Hepatic stellate cell (primary cell): ENCODE measurements at places on chromosomes 7 and 10.

- no peak for DNase-seq
Measured at GRCh38 chr7:95240921-95241320, 83.4 kb downstream of the PON1 start.

DNA sequence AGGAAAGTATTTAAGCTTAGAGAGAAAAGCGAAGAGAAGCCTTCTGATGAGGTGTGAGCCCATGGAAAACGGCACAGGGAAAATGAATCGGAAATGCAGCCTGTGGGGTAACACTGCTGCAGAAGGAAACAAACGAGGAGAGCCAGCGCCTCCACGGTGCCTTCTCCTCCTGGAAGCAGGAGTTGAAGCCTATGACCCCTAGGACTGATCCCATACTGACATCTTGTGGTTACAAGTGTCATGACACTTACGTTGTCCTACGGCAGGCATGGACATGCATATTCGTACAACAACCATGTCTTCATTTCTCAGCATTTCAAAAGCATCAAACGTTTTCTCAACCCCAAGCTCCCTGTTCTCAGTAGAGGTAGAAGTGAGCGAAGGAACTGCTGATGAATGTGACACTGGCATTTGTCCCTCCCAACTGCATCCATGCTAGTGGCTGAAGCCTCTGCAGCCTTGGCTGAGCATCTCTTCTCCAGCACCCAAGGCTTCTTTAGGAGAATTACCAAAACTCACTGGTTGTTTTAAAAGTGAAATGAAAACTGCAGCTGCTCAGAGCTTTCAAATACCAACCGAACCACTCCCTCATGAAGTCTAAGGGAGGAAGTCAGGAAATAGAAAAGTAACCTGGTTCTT is 160.2 kb downstream of the JAZF1 start:
- DNase-seq: peak; percentile 62

GRCh38 chr7:96612034-96612433 is 97.6 kb downstream of the SEM1 start:
- DNase-seq: no peak

- peak; percentile 24 for DNase-seq
Measured at GRCh38 chr7:24665564-24666294, 91.5 kb downstream of the GSDME start.

DNA sequence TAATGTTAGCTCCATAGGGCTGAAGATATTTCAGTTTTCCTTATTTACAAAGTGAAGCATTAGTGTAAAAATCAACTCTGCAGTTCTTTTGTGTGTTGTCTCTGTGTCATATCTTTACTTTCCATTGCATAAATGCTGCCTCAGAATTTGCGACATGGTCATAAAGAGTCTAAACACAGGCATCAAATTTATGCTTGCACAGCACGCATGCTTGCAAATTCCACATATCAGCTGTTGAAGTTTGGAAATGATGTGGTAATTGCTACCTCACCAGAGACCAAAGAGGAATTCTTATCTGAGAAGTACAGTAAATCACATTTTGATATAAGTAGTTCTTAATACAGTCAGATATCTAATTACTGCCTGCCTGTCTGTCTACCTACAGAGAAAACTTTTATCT is 348.2 kb upstream of the GRM3 start:
- no peak for DNase-seq

GRCh38 chr7:28981161-28981465 is 23.0 kb upstream of the TRIL start:
- DNase-seq: no peak

DNA sequence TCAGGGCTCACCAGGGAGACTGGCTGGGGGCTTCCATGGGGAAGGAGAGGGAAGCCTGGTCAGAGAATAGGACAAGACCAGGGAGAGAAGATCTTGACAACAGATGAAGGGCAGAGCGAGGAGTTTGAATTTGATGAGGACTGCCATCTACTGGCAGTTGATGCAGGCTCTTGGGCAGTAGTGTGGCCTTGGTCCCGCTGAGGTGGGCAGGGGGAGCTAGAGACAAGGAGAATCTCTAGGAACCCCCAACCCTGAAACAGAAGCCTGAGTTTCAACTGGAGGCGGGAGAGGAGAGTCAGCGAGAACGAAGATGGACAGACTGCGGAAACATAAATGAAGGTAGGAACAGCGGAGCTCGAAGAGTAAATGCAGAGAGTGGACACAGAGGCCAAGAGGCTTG is 81.0 kb downstream of the PPP1R3C start:
- peak; percentile 38 for DNase-seq

- no peak for DNase-seq
Measured at GRCh38 chr7:50836646-50837045, 54.0 kb upstream of the GRB10 start.

DNA sequence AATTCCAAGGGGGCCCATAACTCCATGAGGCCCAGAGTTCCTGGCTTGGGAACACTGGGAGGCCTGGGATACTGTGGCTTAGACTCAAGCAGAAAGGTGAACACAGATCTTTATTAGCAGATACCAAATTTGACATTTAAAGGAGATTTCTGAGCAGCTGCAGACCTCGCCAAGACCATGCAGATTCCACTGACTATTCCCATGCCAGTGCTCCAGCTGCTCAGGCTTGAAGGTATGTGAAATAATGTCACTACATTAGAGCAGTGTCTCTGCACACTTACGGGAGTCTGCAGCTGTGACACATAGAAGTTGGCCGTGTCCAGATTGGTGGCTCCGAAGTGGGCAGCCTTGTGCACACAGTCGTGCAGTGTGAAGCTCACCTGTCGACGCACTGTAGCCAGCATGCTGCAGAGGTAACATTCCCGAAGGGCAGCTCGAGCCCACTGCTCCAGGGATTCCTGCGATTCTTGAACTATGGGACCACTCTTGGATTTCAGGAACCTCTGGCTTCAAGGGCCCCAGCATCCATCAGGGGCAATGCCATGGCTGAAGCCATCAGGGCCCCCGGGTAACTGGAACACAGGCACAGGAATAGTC is 46.1 kb downstream of the SEPTIN7 start:
- no peak for DNase-seq

DNA sequence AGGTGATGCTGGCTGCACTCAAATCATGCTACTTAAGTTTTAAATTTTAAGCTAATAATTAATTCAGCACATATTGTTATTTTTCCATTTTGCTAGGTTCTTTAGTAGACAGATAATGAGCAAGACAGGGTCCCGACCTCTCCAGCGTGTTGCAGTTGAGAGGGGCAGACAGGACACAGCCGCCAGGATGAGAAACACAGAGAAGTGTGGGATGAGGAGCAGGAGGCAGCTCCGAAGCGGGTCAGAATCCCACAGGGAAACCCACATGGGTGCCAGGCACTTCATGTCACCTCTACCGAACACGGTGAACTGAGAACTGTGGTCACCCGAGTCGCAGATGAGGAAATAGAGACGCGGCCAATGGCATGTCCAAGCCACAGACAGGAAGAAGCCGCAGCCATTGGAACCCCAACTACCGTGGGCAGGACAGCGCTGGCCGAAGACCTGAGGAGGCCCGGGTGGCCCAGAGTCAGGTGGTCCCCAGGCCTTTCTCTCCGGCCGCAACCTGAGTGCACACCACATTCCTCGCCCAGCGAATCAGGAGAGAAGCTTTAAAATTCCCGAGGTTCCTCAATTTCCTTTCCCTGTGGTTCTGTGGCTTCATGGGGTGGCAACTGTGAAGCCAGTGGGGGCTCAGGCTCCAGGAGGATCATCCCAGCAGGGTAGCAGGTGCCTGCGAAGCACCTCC is 213.0 kb downstream of the DNAJB6 start:
- DNase-seq: no peak

DNA sequence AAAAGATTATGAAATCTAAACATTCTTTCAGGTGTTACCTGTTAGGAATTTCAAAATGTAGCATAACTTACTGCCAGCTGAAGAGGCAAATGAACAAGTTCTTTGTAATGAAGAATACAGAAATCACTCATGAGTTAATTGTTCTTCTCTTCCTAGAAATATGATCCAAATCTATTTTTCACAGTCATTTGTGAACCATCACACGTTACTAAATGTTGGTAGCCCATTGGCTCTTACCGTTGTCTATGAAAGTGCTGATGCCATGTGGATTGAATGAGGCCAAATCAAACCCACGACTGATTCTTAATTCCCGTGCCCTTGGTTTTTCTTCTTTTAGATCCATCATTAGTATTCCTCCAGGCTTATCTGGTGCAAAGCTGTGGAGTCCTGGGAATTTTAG is 15.9 kb upstream of the PON3 start:
- DNase-seq: no peak

DNA sequence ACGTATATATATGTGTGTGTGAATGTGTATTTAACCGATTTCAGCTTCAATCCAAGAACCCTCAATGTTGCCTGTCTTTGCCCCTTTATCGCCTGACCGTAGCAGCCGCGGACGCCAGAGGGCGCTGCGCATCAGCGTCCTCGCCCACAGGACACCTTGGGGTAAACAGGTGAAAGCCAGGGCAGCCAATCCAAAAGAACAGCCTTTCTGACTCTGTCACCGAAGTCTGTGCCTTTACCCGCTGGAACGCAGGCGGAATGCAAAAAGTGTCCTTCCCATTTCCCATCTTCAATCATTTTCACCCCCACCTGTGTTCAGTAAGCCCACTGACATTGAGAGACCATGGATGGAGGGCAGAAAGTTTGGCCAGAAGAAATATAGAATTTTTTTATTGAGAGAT is 3.6 kb downstream of the NXPH1 start:
- no peak for DNase-seq

DNA sequence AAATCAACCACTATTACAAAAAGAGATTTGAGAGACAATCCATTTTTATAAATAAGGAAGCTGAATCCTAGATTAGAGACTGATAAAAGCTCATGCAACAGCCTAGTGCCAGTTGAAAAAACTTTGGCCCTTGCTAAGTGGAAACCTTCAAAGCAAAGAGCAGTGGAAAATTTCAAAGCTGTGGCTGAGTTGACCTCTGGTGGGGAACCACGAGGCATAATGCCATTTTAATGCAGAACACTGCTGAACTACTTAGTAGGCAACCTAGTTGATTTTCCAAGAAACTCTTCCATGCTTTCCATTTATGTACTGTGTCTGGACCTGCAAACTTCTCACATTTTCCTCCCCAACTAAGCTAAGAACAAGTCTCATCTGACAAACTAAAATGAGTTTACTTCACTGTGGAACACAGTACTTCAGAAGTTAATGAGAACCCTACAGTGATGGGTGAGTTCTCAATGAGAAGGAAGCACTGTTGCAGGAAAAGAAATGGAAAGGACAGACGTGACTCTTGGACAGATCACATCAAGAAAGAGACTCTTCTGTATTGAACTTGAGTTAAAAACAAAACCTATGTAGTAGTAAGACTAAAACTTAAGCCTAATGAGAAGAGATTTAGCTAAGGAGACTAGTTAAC is 19.5 kb downstream of the FZD9 start:
- no peak for DNase-seq

- peak; percentile 55 for DNase-seq
Measured at GRCh38 chr7:12570534-12571461, at the start of gene SCIN. Gene SCIN, plus strand, starts transcription at chr7:12570720. Its CDS starts 67 bp downstream, at chr7:12570787.

- DNase-seq: no peak
Measured at GRCh38 chr7:71521506-71521905, 389.6 kb downstream of the GALNT17 start.

GRCh38 chr7:42175834-42176723 is 60.9 kb downstream of the GLI3 start:
- DNase-seq: no peak

- no peak for DNase-seq
Measured at GRCh38 chr10:127392351-127393235, 156.5 kb upstream of the NPS start.

DNA sequence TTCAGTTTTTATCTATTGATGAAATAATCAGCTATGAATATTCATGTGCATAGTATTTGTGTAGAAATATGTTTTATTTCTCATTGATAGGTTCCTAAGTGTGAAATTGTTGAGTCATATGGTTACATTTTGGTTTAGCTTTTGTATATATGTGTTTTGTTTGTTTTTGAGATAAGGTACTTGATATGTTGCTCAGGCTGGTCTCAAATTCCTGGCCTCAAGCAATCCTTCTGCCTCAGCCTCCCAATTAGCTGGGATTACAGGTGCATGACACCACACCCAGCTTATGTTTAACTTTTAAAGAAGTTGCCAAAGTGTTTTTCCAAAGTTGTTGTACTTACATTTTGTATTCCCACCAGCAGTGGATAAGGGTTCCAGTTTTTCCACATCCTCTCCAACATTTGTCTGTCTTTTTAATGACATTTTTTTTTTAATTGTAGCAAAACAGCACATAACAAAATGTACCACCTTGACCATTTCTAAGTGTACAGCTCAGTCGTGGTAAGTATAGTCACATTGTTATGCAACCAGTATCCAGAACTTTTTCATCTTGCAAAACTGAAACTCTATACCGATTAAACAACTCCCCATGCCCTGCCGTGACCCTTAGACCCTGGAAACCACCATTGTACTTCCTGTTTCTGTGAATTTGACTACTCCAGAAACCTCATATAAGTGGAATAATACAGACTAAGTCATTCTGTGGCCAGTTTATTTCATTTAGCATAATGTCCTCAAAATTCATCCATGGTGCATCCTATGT is 12.6 kb upstream of the UBE2D1 start:
- no peak for DNase-seq

- no peak for DNase-seq
Measured at GRCh38 chr7:139159900-139160675, 50.6 kb upstream of the ZC3HAV1 start.

- peak; percentile 77 for DNase-seq
Measured at GRCh38 chr7:56074371-56074791, 10.3 kb downstream of the SUMF2 start.

DNA sequence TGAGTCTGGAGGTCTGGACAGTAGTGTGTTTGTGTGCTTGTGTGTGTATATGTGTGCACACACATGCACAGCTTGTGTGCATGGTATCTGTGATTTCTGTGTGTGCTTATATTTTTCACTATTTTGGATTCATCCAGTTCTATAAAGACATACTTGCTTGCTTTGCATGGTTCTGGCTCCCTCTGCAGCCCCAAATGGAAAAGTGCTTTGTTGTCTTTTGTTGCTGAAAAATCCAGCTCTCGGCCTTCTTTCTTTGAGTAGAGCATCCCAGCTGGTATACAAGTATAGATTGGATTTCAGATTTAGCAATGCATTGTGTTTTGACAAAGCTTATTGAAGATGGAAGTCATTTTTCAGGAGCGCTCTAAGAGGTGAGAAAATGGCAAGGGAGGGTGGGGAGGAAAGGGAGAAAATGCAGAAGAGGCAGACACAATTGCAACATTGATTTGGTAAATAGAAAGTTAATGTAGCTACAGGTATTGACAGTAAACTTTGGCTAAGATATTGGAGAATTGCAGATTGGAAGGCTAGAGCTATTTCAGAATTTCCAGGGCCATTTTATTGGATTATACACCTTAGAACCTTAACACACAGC is 333.9 kb downstream of the AUTS2 start:
- no peak for DNase-seq

- DNase-seq: no peak
Measured at GRCh38 chr7:100706672-100707311, 871 bp downstream of the POP7 start.

- DNase-seq: no peak
Measured at GRCh38 chr10:53839440-53840039, 961.5 kb downstream of the PCDH15 start.

- DNase-seq: no peak
Measured at GRCh38 chr10:93173967-93174845, 100.5 kb downstream of the CYP26A1 start.

- no peak for DNase-seq
Measured at GRCh38 chr7:139855498-139856270, 26.6 kb downstream of the TBXAS1 start.
